ENCODE measurements at places on chromosomes 2 and 18.
A peak's percentile ranks its signal among the peaks of the same experiment; 100 is the strongest.

- H3K4me3 ChIP-seq: no peak overlapping the region
- H3K4me1 ChIP-seq: peaks cover 8% of the 10 kb centered on the region
- no peak overlapping the region for H3K27ac ChIP-seq
- no peaks in the 10 kb centered on the region for H3K27me3 ChIP-seq
- H3K36me3 ChIP-seq: no peaks in the 10 kb centered on the region
- no peak for DNase-seq
These were observed 339.5 kb downstream of the TXNL1 start for GRCh38 chr18:56298935-56299334.

DNA sequence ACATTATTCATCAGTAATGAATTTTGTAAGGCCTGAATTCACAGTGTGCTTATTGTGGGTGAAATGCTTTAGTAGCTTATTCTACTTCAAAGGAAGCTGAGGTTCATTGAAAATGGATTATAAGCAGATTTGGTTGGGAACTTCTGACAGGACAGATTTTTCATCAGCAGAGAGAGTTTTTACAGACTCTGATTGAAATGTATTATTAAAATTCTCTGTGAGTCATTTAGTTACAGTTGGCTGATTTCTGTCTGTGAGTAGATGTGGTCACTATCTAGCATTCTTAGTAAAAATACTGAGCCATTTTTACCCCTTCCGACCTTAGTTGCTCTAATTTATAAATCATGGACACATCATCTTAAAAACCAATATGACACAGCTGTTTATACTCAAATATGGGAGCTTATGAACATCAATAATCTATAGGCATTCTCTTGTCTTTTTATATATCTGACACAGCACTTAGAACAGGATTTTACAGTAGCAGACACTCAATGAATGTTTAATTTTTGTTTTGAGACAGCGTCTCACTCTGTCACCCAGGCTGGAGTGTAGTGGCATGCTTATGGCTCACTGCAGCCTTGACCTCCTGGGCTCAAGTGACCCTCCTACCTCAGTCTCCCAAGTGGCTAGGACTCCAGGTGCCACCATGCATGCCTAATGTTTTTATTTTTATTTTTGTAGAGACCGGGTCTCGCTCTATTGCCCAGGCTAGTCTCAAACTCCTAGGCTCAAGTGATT lies 239.6 kb downstream of the BABAM2 start:
- peaks cover 11% of the 10 kb centered on the region for H3K36me3 ChIP-seq
- H3K27me3 ChIP-seq: no peaks in the 10 kb centered on the region
- H3K27ac ChIP-seq: no peak overlapping the region
- H3K4me1 ChIP-seq: peaks cover 12% of the 10 kb centered on the region

DNA sequence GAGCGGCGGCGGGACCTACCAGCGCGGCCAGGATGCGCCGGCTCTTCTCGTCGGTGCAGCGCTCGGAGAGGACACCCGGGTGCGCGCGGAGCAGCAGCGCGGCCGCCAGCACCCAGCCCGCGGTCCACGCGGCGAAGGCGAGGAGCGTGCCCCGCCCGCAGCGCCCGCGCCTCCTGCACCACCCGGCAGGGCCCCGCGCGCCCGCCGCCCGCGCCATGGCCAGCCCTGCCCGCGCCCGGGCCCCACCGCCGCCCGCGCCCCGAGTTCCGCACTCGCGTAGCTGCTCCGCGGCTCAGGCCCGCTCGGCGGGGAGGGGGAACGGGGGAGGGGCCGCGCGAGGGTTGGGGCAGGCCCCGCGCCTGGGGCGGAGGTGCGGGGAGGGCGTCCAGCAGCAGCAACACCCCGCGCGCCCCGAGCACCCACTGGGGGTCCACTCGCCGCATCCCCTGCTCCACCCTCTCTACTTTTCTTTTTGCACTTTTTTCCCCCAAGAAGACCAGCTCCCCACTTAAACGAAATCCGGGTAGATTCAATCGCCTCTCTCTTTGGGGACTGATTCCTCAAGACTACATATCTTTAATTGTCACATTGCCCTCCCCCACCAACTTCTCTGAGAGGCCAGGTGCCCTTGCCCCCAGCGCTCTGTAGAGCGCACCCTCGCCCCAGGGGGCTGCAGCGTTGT lies at the start of gene DIPK1C:
TSS of gene DIPK1C (minus strand) at position 266 of the 682 bp plus-strand sequence. CDS start at position 217, 49 bp downstream.
- H3K27ac ChIP-seq: no peak within 1 kb of the TSS
- H3K4me1 ChIP-seq: no peaks in the 10 kb centered on the region
- H3K4me3 ChIP-seq: no peak within 1 kb of the TSS
- H3K36me3 ChIP-seq: no peaks in the 10 kb centered on the region
- peak; percentile 53 for DNase-seq
- peaks cover 53% of the 10 kb centered on the region for H3K27me3 ChIP-seq

- peaks cover 6% of the 10 kb centered on the region for H3K36me3 ChIP-seq
- H3K4me1 ChIP-seq: no peaks in the 10 kb centered on the region
- H3K27ac ChIP-seq: no peak overlapping the region
- no peaks in the 10 kb centered on the region for H3K27me3 ChIP-seq
- H3K4me3 ChIP-seq: no peak overlapping the region
These were observed 1806.1 kb upstream of the PIK3C3 start for GRCh38 chr18:40148960-40149359.

- H3K36me3 ChIP-seq: peaks cover 12% of the 10 kb centered on the region
- H3K4me1 ChIP-seq: peaks cover 6% of the 10 kb centered on the region
- H3K27ac ChIP-seq: no peak overlapping the region
- H3K27me3 ChIP-seq: peaks cover 31% of the 10 kb centered on the region
- no peak overlapping the region for H3K4me3 ChIP-seq
These were observed 84.2 kb upstream of the OTOS start for GRCh38 chr2:240224676-240225075.
